Inflammatory macrophage (primary cell): ENCODE measurements at places on chromosomes 11 and 22.
A peak's percentile ranks its signal among the peaks of the same experiment; 100 is the strongest.

DNA sequence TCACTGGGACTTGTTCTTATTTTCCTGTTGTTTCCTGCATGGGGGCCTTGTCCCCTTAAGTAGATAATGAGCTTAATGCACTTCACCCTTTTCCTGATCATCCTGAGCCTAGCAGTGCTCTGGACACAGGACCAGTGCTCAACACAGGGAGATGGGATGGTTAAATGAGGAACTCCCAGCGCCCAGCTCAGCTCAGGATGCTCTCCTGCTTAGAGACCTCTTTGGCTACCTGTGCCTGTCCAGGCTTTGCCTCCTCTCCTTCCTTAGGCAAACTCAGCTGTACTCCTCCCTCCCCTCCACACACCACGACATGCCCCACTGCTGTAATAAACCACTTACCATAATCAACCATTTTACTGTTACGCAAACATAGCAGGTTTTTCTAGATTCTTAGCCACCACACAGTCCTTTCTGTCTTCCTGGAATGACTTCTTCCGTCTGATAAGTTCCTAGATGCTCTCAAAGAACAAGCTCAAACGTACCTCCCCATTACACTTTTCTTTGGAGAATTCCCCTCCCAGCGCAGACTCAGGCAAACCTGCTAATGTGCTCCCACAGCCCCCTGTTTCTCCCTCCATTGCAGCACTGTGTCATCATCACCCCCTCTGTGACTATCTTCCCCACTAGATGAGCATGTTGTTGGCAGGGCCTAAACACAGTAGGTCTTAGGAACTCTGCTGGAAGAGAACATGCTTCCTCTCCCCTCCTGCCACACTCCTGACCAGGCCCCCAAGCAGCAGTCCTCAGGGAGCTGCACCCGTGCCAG lies 113.6 kb downstream of the MICAL2 start:
- no peak for DNase-seq

GRCh38 chr11:107006076-107006833 lies 12.0 kb downstream of the GUCY1A2 start:
- DNase-seq, result no peak

DNA sequence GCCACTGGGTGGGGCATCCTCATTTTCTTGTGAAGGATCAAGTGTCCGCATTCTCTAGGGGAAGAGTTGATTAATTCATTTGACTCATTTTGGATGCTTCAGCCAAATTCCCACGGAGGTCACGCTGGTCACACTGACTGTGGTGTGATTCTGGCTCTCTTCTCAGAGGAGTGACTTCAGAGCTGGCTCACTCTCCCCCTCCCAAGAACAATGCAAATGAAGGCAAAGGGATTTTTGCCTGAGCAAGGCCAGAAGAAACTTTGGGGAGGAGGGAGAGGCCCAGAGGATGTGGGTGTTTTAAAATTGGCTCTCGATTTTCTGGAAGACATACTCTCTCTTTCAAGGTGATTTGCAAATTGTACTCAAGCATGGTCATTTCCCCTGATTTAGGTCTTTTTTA lies 51.1 kb upstream of the LMO2 start:
- peak; percentile 42 for DNase-seq

DNA sequence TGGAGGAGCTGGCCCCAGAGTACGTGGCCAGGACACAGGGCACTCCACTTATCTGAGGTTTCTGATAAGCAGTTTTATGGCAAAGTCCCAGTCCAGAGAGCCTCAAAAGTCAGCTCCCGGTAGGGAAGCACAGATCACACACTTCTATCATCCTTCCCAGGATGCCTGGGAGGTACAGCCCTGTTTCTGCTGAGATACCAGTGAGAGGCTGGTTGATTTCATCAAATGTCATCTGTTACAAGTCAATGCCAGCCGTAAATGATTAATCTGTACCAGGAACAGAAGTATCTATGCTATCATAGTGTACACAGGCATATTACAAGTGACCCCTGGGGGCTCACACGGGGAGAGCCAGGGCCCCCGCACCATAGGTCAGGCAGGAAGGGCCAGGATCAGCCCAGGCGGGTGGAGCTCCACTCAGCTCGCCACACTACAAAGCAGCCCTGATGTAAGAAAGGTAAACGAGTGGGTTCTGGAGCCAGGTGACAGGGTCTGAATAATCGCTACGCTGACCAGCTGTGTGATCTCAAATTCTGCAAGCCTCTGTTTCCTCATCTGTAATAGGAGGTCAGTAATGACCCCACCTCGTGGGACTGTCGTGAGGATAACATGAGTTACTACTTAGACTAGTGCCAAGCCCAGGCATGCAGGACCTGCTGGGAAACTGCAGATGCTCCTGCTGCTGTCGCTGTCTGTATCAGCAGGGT lies 17.6 kb downstream of the PLA2G6 start:
- DNase-seq, result no peak

- peak; percentile 18 for DNase-seq
Measured at GRCh38 chr22:38570779-38571364, 889 bp upstream of the DMC1 start.

DNA sequence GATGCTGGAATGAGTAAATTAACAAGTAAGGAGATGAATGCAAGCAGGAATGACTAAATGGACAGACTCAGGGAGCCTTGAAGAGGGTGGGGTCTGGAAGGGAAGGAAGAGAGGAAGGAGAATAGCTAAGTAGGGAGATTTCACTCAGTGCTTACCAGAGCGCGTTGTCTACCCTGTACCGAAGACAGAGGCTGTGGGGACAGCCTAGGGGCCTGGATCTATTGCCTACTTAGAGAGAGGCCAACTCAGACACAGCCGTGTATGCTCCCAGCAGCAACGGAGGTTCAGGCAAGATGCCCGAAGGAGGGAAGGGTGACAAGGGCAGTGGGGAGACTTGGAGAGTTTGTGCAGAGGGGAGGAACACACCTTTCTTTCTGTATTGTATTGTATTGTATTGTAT lies at the start of gene FOLR2:
Gene FOLR2, plus strand, starts transcription at position 157 of the 400 bp plus-strand sequence. CDS start 1,791 bp downstream, outside the sequence.
- no peak for DNase-seq

DNA sequence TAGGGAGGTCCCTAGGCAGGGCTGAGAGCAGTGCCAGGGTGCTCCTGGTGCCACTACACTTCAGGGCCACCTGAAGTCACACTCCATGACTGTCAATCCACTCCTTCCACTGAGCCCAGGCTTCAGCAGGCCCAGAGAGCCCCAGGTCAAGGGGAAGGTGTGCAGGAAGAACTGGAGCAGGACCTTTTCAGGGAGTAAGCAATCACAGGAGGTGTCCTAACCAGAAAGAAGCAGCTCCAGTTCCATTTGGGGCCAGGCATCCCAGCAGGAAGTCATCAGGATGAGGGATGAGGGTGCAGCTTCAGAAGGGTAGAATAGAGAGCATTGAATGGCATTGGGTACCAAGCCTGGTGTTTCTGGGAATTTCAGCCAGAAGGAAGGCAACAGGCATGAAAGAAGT lies 556.5 kb downstream of the INSC start:
- DNase-seq, result no peak

GRCh38 chr11:131977854-131978253 lies 607.4 kb downstream of the NTM start:
- no peak for DNase-seq

DNA sequence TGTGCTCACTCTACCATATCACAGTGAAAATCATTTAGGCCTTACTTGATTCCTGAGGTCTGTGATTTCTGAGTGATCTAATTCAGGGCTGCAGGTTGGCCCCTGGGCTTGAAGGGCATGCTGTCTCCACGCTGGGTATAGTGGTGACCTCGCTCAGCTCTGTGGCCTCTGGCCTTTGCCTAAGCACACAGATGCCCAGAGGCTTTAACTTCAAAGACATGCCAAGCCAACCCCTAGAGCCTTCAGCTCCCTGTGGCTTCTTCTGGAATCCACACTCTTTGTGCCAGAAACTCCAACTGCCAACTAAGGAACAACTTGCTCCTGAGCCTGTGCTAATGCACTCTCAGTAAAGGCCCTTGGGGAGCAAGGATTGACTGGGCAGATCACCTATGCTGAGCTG lies 232.6 kb upstream of the MPPED2 start:
- no peak for DNase-seq

- DNase-seq, result no peak
Measured at GRCh38 chr11:59253001-59253400, 40.3 kb upstream of the MPEG1 start.

GRCh38 chr11:63892228-63892627 lies 24.7 kb downstream of the RCOR2 start:
- DNase-seq, result peak; percentile 41

- no peak for DNase-seq
Measured at GRCh38 chr11:62983536-62984199, 1.1 kb downstream of the SLC22A6 start.

- no peak for DNase-seq
Measured at GRCh38 chr11:30873924-30874610, 287.9 kb upstream of the MPPED2 start.

GRCh38 chr22:20563466-20563906 lies 56.1 kb downstream of the MED15 start:
- no peak for DNase-seq

GRCh38 chr11:72626414-72626936 lies 47.7 kb downstream of the PDE2A start:
- DNase-seq, result no peak
